Activated CD4-positive, alpha-beta T cell treated with anti-CD3 and anti-CD28 coated beads for 24 hours (primary cell): ENCODE measurements at places on chromosomes 5 and 9.
A peak's percentile ranks its signal among the peaks of the same experiment; 100 is the strongest.

DNA sequence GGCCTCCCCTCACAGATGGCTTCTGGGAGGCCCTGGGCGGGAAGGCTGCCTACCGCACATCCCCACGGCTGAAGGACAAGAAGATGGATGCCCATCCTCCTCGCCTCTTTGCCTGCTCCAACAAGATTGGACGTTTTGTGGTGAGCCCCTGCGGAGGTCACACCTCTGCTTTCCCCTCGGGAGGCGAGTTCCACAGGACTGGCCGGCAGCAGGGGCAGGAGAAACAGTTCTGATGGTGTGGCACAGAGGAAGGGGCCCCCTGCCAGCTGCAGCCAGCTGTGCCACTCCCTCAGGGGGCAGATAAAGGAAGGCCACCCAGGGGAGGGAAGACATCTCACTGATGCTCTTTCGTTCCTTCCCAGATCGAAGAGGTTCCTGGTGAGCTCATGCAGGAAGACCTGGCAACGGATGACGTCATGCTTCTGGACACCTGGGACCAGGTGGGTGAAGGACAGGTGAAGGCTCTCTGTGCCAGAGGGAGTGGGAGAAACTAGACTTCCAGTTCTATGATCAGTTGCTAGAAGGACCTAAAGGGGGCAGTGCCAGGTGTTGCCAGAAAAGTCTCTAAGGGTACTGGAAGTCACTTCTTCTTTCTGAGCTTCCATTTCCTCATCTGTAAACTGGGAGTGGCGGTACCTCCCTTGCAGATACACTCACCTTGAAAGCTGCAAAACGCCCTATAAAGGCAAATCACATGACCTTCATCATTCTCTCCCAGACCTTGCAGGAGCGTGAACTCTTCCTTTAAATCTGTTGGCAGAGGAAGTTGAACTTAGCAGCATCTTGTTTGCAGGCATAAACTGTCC is 41.0 kb downstream of the STOM start:
- no peak for DNase-seq

DNA sequence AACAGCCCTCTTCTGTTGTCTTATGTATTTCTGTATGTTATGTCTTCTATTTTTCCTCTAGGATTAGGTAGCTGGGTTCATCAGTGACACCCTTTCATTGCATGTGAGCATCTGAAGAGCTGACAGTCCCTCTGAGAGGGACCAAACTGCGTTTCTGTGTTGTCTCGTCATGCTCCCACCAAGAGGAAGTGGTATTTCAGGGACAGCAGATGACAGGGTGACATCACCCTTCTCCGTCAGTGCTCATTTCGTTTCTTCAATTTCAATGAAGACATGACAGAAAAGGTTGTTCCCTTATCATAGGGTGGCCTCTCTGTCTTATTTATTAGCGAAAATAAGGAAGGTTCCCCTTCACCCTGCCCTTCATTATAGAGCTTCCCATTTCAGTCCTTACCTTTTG is 225.9 kb upstream of the NR4A3 start:
- no peak for DNase-seq

GRCh38 chr5:128038643-128039042 is 44.9 kb upstream of the SLC12A2 start:
- no peak for DNase-seq

GRCh38 chr5:93599001-93599379 is 16.0 kb downstream of the NR2F1 start:
- DNase-seq: no peak

GRCh38 chr5:5969942-5970483 is 408.3 kb downstream of the MED10 start:
- DNase-seq: no peak

DNA sequence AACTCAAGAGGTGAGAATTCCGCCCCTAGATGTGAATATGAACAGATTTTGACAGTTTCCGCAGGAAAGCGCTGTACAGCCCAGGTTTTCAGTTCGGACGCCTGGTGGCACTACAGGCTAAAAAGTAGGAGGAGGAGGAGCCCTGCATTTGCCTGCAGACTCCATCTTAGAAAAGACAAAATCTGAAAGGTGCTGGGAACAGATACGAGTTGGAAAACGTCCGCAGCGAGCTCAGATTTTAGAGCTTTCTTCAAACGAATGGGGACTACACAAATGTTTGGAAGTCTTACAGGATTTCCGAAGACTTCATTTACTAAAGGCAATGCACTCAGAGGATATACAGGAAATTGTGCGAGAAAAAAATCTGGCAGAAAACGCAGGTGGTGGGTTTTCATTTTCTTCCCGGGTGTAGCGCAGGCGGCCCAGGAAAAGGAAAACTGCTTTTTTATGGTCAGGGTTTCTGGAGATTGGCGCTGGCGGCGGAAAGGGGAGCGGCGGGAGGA is 9.9 kb upstream of the PCDHB2 start:
- peak; percentile 4 for DNase-seq

- DNase-seq: no peak
Observed at GRCh38 chr5:68875351-68875750, 218.5 kb upstream of the SLC30A5 start.

- no peak for DNase-seq
Observed at GRCh38 chr5:135654761-135655467, 76.1 kb upstream of the CXCL14 start.

DNA sequence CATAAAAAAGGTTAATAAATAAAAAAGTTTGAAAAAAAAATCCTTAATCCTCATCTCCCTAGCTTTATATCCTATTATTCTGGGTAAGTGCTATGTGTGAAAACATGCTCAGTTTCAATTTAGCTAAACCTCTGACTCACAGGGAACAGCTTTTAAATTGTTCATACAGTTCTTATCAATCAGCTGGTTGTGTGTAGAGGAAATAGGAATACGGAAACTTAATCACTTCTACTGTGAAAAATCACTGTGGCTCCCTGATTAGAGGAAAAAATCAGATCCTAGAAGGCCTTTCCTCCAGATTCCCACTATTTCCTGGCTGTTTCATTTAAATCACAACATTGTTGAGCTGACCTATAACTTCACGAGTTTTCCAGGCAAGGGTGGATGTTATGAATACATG is 120.5 kb downstream of the MARCHF3 start:
- DNase-seq: no peak

DNA sequence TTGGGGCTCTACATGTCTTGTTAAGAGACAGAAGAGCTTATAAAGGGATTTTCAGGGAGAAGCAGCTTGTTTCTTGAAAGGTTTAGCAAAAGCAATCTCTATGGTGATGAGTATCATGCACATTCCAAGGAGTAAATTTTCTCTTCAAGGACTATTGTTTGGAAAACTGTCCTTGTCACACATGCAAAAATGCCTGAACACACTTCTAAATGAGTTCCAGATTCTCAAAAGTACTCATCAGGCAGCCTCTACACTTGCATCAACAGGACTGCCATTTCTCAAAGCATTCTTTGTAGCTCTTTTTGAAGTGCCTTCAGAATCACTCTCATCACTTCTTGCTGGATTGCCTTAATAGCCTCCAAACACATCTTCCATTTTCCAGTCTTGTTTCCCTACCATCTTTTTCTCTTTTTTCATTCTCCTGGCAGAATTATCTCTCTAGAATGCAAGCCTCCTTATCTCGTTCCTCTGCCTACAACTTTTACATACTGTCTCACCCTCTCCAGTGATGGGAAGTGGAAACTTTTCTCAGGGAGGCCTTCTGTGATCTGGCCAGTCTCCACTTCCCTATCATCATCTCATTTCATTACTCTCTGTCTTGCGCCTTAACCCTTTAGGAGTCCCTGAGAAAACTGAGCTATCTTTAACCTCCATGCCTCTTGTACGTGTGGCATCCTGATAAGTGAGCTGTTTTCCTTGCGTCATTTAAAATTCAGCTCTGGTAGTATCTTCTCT is 631.5 kb upstream of the TLE4 start:
- DNase-seq: no peak

GRCh38 chr9:96249746-96250145 is 52.2 kb downstream of the HSD17B3 start:
- DNase-seq: no peak

DNA sequence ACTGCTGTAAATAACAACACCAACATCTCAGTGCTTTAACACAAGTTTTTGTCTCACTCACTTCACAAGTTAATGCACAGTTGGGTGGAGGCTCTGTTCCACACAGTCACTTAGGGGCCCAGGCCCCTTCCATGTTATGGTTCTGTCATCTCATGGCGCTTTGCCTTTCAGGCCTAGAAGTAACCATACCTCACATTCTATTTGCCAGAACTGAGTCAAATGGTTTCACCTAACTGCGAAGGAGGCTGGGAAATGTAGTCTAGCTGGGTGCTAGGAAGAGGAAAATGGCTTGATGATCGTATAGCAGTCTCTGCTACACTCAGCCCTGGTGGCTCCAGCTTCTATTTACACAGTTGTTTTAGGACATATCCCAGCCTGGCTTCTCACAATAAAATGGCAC is 23.1 kb upstream of the MVB12B start:
- no peak for DNase-seq

GRCh38 chr9:29211580-29212396 is 1638.5 kb upstream of the C9orf72 start:
- no peak for DNase-seq

GRCh38 chr9:137615387-137615871 is 3.4 kb upstream of the EHMT1 start:
- no peak for DNase-seq

GRCh38 chr5:115461506-115462290 is 82.9 kb downstream of the FEM1C start:
- DNase-seq: no peak

DNA sequence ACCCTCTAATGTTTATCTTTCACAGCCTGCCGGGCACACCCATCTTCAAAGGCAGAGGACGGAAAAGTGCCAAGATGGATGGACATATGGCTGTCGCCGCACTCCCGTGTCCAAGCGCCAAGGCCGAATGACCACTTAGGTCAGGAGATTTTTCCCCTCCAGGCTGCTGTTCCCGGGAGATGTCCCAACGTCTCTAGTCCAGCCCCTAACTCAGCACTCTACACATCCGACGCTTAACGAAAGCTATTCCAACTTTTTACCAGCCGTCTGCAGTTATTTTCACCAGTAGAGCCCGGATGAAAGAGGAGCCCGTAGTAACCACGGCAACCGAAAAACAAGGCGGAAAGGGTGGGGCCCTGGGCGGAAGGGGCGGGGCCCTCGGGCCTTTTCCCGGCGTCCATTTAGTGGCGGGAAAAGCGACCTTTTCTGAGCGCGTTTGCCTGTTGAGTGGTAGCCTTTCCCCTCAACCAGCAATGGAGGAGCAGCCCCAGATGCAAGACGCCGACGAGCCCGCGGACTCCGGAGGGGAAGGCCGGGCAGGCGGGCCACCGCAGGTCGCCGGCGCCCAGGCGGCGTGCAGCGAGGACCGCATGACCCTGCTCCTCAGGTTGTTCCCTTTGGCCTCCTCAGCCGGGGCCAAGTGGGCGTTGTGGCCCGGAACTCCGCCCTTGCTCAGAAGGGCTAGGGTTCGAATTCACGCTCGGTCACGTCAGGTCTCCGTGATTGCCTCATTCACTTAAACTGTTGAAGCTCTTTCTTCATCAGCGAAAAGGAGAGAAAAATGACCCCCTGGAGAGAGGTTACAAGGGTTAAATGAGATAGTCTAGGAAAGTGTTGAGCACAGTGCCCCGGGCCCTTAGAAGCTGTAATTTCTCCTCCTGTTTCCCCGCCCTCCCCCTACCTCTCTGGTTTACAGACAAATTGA is at the start of gene CENPH:
Gene CENPH (plus strand): TSS at position 422 of the 925 bp plus-strand sequence. CDS start 52 bp downstream, at position 474.
- DNase-seq: peak; percentile 90

DNA sequence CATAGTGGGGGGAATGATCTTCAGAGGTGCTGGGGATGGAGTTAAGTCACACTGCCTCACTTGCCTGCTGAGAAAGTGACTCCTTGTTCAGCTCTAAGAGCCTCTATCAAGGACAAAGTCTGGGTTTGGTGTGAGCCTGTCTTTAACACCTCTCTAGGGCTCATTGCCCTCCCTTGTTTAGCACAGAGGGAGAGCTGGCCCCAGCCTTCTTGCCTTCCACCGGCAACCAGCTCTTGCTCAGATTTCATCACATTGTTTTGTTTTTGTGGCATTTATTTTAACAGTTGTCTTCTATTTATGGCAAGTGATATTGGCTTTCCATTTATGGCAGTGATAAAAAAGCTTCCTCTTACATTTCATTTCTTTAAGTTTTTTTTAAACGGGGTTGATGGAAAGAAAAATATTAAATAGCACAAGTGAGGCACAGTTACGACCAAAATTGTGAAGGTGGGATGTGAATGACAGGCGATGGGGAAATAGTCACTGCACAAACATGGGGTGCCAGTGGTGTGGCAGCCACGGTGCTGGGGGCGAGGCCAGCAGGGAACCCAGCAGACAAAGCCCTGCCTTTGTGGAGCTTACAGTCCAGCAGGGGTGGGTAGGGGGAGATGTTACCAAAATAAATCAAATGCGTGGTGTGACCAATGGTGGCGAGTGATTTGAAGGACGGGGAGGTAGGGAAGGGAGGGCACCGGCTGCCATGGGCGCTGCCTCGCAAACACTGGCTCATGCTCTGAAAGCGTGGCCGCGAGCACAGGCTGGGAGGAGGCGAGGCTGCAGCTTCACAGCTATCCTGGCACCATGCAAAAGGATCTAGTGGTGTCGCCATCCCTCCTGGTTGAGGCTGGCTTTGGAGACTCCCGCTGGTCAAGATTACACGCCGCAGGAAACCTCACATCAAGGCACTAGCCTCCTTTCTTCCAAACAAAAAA is 21.2 kb upstream of the UNC5A start:
- DNase-seq: no peak

DNA sequence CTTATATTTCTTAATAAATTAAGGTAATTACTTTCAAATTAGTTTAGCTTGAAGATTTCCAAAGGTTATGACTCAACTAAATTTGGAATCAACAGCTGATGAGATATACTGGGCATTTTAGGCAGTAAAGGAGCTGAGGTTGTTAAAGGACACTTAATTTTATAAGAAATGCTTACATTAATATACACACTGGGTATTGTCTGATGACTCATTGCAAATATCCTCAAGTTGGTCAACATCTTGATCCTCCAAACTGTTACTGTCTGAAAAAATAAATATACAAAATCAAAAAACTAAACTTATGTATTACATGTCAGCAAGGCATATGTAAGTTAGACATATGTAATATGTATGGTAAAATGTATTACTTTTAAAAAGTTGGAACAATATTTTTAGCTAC is 3.4 kb downstream of the GFM2 start:
- DNase-seq: no peak

DNA sequence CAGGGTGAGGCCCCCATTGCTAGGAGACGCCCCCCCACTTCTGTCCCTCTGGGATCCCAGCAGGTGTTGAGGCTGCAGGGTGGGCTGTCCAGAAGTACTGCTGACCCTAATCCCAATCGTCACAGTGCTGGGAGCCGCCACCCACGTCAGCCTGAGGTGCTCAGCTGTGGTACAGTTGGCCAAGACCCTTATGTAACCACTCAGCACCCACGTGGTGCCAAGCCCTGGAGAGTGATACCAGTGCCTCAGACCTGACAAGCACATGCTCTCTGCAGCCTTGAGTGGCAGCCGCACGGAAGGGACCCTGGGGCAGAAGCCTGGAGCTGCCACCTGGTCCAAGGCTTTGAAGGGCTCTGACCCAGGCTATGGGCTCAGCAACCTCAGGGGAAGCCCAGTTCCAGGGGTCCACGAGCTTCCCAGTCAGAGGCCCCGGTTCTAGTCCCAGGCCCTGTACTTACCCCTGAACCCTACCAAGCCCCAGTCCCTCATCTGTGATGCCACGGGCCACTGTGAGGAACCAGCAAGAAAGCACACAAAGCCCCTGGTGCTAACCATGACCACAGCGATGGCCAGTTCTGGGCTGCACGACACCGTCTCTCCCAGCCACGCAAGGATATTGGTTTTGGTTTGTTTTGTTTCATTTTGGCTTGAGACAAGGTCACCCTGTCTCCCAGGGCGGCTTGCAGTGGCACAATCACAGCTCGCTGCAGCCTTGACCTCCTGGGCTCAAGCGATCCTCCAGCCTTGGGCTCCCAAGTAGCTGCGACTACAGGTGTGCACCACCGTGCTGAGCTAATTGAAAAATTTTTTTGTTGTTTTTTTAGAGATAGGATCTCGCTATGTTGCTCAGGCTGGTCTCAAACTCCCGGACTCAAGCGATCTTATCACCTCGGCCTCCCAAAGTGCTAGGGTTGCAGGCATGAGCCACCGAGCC is 50.7 kb downstream of the DBH start:
- no peak for DNase-seq
